ENCODE measurements at places on chromosomes 11 and 22.

DNA sequence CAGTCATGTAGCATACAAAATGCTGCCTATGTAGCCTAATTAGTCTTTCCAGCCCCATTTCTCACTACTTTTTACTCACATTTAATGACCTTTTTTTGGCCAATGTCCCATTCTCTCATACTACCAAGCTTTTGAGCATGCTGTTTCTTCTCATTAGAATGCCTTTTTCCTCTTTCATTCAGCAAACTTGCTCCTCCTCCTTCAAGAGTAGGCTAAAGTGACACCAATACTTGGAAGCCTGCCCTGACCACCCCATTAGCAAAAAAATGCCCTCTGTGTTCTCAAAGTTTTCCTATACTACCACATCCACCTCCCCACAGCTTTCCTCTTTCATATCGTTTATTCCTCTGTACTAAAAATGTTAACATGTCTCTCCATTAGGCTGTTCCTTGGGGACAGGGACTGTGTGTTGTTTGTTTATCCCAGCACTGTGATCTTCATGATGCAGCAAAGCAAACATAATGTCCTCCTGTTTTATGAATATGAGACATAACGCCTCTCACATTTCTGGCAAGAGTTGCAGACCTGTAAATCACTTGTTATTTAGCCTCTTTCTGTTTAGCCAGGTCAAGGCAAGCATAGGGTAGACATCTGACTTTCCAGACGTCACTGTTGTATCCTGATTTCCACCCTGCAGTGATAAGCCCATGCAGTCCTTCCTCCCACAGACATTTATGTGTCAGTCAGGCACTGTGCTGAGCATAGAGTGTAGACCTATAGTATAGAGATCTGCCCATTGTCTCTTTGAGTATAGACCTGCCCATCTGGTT, 62.0 kb upstream of the UCP3 start:
- DNase-seq = no peak

GRCh38 chr22:32020117-32020516, 22.9 kb upstream of the SLC5A1 start:
- DNase-seq = no peak

- DNase-seq = no peak
Observed at GRCh38 chr22:38177926-38178604, 3.6 kb downstream of the PLA2G6 start.

GRCh38 chr11:84091212-84091986, 805.2 kb upstream of the CCDC90B start:
- DNase-seq = no peak

- no peak for DNase-seq
Observed at GRCh38 chr11:99537681-99538080, 516.9 kb downstream of the CNTN5 start.

DNA sequence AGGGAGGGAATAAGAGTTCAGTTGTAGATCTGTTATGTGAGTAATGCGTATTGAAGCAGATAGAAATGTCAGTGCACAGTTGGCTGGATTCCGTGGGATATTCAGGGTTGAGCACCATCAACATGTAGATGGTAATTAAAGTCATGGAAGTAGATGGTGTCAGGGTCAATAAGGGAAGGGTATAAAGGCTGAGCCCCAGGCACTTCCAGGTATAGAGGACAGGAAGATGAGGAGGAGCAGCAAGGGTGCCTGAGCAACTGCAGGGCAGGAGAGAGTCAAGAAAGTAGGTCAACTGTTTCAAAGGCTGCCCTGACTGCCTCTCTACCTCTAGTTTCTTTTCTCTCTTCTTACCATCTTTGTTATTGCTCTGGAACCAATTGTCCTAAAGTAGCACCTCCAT, 85.9 kb downstream of the MICAL2 start:
- no peak for DNase-seq

DNA sequence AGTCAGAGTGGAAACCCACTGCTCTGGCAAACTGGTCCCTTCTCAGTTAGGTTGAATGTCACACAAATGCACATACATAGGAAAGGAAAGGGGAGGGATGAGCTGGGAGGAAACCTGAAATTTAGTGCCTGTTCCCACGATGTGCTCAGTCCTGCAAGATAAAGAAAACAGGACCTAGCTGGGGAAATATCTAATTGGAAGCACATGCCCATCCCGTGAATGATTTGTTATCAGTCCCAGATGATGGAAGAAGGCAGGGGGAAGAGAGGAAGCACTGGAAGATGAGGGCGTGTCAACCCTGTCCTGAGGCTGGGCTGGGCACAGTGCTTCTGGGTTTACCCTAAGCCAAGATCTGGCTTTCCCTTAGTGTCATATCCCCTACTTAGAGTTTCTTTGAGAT, 173.9 kb downstream of the NAV2 start:
- DNase-seq = no peak

DNA sequence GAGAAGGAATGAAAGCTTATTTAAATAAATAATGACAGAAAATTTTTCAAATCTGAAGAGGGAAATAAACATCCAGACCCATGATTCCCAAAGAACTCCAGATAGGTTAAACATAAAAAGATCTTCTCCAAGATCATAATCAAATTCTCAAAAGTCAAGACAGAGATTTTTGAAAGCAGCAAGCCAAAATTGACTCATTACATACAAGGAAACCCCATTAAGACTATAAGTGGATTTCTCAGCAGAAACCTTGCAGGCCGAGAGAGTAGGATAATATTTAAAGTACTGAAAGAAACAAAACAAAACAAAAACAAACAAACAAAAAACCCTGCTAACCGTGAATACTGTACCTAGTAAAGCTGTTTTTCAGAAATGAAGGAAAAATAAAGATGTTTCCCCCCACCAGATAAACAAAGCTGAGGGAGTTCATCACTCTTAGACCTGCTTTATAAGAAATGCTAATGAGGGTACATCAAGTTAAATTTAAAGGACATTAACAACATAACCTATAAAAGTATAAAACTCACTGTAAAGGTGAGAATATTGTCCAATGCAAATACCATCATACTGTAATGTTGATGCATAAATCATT, 412.2 kb downstream of the INSC start:
- DNase-seq = no peak

- no peak for DNase-seq
Observed at GRCh38 chr11:89516496-89516895, 25.3 kb upstream of the NOX4 start.

All from stimulated activated CD4-positive, alpha-beta T cell treated with anti-CD3 and anti-CD28 coated beads, Interleukin-1b, Interleukin-23, amount 100 ng/mL, for 1 hour (primary cell).